ENCODE measurements at places on chromosomes 4 and X.

DNA sequence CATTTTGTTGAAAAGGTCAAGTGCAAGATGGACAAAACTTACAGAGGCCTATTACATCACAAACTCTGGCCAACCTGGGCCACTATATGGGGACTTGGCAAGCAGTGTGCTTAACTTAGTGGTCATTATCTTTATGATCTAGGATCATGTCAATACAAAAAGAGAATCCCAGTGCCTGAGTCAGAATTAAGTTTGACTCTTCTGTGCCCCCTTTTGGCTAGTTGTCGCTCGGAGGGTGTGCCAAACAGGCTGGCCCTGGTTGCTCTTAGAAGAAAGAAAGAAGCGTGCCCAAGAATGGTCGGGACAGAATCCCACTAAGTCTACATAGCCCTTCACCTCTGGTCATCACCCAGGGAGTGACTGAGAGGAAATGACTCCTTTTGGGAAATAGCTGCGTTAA is 100.1 kb downstream of the EIF4E start:
- DNase-seq, result no peak

- no peak for DNase-seq
These were observed 1.0 kb upstream of the PGRMC1 start for GRCh38 chrX:119235051-119235511.

DNA sequence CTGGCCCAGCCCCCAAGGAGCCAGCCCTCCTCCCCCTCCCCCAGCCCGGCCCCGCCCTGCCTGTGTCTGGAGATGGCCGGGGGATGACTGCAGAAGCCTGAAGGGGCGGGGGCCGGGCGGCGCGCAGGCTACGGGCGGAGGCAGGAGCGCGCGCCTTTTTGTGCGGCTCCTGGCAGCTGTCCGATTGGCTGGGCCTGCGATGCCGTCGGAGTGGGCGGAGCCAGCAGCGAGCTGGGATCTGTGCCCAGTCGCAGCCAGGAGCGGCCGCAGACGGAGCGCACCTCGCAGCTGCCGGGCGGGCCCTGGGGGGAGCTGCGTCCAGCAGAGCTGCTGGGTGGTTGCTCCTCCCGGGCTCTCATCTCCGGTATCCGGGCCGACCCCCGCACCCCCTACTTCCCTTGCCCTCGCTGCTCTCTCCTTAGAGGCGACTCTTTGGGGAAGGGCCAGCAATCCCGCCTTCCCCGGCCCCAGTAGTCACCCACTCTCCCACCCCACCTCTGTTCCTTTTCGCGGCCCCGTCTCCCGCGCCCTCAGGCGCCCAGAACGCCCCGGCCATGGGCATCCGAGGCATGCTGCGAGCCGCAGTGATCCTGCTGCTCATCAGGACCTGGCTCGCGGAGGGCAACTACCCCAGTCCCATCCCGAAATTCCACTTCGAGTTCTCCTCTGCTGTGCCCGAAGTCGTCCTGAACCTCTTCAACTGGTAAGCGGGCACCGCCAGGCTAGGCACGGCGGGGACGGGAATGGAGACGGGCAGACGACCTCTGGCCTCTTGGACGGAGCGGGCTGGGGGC is at the start of gene GABRQ:
GABRQ (plus strand) TSS at position 247 of the 794 bp plus-strand sequence; CDS start at position 555, 308 bp downstream.
- DNase-seq, result peak; percentile 50

DNA sequence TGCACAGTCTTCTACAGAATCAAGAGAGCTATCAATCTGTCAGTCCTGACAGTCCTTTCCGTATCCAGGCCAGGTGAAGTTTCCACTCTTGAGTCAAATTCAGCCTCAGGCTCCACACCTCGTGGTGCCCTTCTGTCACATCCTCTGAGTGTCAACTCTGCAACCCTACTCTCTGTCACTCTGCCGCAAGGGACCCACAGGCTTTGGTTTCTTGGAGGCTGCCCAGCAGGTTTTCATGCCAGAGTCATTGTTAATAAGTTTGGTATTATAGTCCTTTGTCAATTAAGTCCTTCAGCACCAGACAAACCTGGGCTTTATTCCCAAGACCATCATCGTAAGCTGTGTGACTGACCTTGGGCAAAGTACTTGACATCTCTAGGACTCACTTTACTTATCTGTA is 83.4 kb upstream of the KLHL13 start:
- DNase-seq, result no peak

DNA sequence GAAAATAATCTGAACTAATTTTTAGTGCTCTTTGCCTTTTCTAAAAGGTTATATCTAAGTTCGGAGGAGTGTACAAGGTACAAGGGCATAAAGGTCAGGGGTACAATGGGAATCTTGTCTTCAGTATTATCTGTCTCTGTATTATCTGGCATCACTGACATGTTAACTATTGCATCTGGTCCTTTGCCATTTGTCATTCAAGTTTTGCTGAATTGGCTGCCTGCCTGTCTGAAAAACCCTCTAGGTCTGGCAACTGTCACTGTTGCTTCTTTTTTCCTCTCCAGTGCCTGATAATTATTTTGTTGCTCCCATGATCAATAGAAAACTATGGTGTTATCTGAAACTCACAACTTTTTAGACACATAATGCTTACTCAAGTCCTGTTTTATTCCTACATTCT is 112.5 kb upstream of the STK26 start:
- DNase-seq, result no peak

DNA sequence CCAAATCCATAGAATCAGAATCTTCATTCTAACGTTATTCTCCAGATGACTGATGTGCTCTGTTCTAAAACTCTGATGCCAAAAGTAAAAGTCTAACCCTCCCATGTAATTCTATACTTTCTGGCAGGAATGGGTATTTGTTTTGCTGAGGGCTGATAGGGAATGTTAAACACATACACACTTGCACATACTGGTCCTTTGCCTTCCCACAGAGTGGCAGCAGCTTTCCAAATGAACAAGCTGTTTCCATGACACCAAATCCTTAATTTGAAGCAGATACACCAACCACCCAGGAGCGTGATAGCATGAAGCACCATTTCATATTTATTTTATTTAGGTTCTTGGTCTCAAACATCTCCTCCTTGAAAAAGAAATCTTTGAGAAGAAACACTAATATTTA is 155.5 kb upstream of the PRDX4 start:
- peak; percentile 4 for DNase-seq

DNA sequence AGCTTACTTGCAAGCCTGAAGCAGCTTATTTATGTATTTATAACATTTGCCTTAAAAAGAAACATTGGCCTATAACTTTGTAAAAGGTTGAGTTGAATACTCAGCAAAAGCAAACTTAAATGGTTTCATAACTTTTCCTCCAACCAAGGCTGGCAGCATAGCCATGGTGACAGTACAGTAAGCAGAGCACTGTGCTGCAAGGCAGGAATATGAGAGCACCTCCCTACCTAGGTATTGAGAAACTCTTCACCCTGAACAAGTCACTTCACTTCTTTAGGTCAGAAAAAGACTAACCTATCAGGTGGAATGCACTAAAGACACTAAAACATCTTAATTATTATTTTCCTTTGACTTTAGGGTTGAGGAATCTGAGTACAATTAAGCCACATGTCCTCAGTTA is 63.9 kb upstream of the GYPA start:
- peak; percentile 7 for DNase-seq

- no peak for DNase-seq
These were observed 15.0 kb downstream of the SRPX2 start for GRCh38 chrX:100658941-100659381.

- DNase-seq, result no peak
These were observed 24.4 kb upstream of the CCNI start for GRCh38 chr4:77100234-77100633.

DNA sequence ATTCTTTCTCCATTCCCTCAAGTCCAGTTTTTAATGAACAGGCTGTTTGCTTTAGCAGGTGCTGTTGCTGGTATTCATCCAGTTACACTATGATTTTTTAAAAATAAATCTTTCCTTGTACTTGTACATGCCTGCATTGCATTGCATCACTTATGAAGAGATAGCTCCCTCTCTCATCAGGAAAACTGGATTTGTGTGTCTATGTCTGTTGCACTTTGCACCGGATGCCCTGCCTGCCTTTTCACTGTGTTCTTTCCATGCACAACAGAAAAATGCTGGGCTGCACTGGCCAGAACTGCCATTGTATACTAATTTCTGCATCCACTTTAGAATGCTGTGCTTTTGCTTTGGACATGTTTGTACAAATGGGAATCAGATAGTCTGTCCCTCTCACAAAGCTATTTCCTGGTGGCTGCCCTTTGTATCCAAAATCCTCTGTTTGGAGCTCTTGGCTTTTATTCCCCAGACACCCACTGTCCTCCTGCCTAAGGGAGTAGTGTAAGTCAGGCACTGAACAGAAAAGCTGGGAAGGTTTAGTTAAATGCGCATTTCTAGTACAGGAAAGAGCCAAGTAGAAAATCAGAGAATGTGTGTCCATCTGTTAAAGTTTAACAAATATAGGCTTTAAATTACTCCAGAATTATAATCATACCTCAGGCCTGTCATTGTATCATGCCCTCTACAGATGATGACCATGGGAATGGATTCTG is 119.1 kb downstream of the MBNL3 start:
- no peak for DNase-seq

GRCh38 chr4:142352712-142353111 is 493.4 kb downstream of the INPP4B start:
- no peak for DNase-seq

- no peak for DNase-seq
These were observed 2.6 kb upstream of the ADH1A start for GRCh38 chr4:99293357-99293756.

DNA sequence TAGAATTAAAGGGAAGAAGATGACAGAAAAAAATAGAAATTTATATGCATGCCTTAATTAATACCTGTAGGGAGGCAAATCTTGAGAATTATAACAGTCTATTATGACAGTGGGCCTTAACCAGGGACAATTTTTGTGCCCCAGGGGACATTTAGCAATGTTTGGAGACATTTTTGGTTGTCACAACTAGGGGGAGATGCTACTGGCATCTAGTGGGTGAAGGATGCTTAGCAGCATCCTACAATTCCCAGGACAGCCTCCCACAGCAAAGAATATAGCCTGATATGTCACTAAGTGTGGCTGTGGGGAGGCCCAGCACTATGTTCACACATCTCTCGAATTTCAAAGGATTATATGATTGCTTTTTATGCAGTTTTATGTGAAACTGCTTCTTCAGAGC is 10.5 kb downstream of the GPR82 start:
- DNase-seq, result peak; percentile 44

DNA sequence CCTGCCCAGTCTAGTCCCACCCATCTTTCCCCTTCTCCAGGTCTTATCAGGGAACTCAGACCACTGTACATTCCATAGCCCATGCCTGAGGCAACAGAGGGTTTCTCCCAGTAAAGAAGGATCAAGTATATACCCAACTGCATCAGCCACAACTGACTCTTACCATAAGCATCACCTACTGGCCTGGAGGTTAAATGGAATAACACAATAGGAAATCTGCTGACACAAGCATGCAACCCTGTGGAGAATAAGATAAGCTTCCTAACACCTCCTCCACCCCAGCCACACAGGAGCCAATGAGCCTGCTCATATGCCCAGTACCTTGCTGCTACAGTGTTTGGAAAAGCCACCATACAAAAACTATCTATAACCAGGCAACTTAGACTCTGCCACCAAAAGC is 34.6 kb upstream of the PLK4 start:
- no peak for DNase-seq

DNA sequence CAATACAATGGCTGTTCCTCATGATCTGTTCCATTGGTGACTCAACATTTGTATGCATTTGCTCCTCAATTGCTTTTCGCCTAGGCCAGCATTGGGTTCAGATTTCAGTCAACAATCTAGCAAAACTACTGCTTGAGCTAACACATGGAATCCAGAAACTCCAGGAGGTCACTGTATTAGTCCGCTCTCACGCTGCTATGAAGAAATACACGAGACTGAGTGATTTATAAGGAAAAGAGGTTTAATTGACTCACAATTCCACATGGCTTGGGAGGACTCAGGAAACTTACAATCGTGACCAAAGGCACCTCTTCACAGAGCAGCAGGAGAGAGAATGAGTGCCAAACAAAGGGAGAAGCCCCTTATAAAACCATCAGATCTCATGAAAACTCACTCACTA is 67.1 kb downstream of the RXFP1 start:
- DNase-seq, result no peak

DNA sequence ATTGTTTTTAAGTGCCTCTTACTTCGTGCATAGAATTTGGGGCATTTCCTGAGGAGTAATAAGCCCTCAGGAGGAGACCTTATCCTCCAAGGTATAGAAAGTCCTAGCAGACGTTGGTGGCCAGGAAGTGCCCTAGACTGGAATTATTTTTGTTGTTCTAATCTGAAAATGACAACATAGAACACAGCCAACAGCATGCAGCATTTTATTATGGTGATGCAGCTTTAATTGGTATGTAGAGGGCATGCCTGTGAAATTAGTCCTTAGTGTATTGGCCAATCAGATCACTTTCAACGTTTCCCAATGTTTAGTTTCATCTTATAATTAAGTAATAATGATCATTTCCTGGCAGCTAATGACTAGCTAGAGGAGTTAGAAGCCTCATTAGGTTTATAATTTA is 199.2 kb downstream of the SHROOM3 start:
- DNase-seq, result peak; percentile 78

- no peak for DNase-seq
These were observed 25.6 kb downstream of the SMARCA5 start for GRCh38 chr4:143538979-143539669.

All from adipocyte (in vitro differentiated cells).